ENCODE measurements at places on chromosomes 7 and 10. TPM values are rescaled to one million over a fixed set of nuclear protein-coding genes. Genes with fewer than 3 reads are reported as not detected.

DNA sequence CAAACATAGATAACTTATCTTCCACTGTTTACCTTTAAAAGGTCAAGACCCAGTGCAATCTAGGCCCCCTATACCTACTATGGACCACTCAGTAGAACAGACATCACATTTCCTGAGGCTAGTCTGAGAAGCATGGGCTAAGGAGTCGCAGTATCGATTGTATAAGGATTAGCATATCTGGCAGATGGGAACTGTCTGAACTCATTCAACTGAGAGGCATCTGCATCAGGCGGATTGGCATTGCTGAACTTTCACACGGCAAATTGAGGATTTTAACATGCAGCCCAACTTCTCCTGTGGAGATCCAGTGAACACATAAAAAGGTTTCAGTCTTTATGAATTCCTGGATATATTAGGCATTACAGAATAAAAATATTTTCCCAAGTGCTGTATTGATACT, 89.1 kb upstream of the LRGUK start:
- no peak overlapping the region for H3K27ac ChIP-seq
- DNase-seq: no peak
- H3K36me3 ChIP-seq: no peaks in the 10 kb centered on the region
- H3K4me1 ChIP-seq: no peaks in the 10 kb centered on the region
- H3K27me3 ChIP-seq: no peaks in the 10 kb centered on the region

GRCh38 chr10:97736403-97736901, 476 bp upstream of the ZFYVE27 start:
- H3K4me1 ChIP-seq: peaks cover 18% of the 10 kb centered on the region
- H3K27ac ChIP-seq: peak overlapping the region; percentile 92
- H3K4me3 ChIP-seq: peak overlapping the region; percentile 56
- no peaks in the 10 kb centered on the region for H3K27me3 ChIP-seq

DNA sequence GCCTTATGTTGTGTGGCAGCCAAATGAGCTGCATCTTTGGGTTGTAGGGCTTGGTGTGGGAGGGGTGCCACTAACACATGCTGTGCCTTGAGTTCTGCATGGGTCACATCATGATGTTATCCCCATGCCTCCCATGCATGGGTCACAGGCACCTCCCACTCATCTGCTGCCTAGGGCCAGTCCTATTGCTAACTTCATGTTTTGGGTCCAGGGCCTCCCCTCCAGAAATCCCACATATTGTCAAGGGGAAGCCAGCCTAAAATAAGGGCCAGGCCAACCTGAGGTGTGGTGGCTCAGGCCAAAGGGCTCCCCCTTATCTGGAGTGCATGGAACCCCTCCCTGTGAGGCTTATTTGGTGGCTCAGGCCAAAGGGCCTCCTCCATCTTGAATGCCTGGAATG, 299.0 kb downstream of the RPS24 start:
- H3K4me3 ChIP-seq: no peak overlapping the region
- no peak for DNase-seq
- H3K27me3 ChIP-seq: no peaks in the 10 kb centered on the region

GRCh38 chr7:91397612-91398011, 133.4 kb downstream of the FZD1 start:
- no peak overlapping the region for H3K27ac ChIP-seq
- no peaks in the 10 kb centered on the region for H3K4me1 ChIP-seq
- no peaks in the 10 kb centered on the region for H3K36me3 ChIP-seq
- no peak for DNase-seq
- no peaks in the 10 kb centered on the region for H3K27me3 ChIP-seq
- no peak overlapping the region for H3K4me3 ChIP-seq

DNA sequence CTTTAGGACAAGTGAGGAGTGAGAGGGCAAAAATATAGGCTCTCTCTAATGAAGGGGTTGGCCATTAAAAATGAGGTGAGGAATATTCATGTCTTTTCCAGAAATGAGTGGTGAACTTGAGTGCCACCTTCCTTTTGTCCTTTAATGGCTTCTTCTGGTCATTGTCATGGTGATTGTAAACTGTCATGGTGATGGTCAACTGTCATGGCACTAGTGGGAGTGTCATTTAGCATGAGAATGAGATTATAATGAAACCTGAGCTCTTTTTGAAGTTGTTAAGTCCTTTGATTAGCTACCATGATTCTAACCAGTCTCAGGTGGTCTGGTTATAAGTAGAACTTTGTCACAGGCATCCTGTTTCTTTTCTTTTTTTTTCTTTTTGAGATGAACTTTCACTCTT, 524.4 kb downstream of the NEBL start:
- DNase-seq: no peak
- H3K4me1 ChIP-seq: no peaks in the 10 kb centered on the region
- no peaks in the 10 kb centered on the region for H3K36me3 ChIP-seq
- no peaks in the 10 kb centered on the region for H3K27me3 ChIP-seq

- H3K27me3 ChIP-seq: no peaks in the 10 kb centered on the region
- no peak overlapping the region for H3K27ac ChIP-seq
- DNase-seq: no peak
- H3K4me3 ChIP-seq: no peak overlapping the region
- H3K4me1 ChIP-seq: no peaks in the 10 kb centered on the region
- H3K36me3 ChIP-seq: no peaks in the 10 kb centered on the region
Observed at GRCh38 chr7:79598351-79598750, 144.9 kb upstream of the MAGI2 start.

GRCh38 chr7:84261509-84261908, 66.9 kb upstream of the SEMA3A start:
- no peak overlapping the region for H3K27ac ChIP-seq
- no peak overlapping the region for H3K4me3 ChIP-seq
- no peaks in the 10 kb centered on the region for H3K36me3 ChIP-seq
- H3K4me1 ChIP-seq: no peaks in the 10 kb centered on the region
- no peak for DNase-seq
- no peaks in the 10 kb centered on the region for H3K27me3 ChIP-seq

- no peaks in the 10 kb centered on the region for H3K36me3 ChIP-seq
- no peak within 1 kb of the TSS for H3K4me3 ChIP-seq
- DNase-seq: no peak
- peaks cover 4% of the 10 kb centered on the region for H3K4me1 ChIP-seq
- H3K27me3 ChIP-seq: no peaks in the 10 kb centered on the region
Observed at GRCh38 chr10:67837541-67838314, at the start of gene DNAJC12. TSS of gene DNAJC12 (minus strand) at chr10:67838188. CDS start at chr10:67838011, 177 bp downstream.

GRCh38 chr7:112414855-112415490, 35.3 kb upstream of the IFRD1 start:
- no peaks in the 10 kb centered on the region for H3K4me1 ChIP-seq
- DNase-seq: no peak
- H3K36me3 ChIP-seq: no peaks in the 10 kb centered on the region

GRCh38 chr7:117810642-117811512, 62.4 kb downstream of the CTTNBP2 start:
- DNase-seq: no peak
- H3K27me3 ChIP-seq: no peaks in the 10 kb centered on the region
- H3K4me3 ChIP-seq: no peak overlapping the region
- H3K4me1 ChIP-seq: no peaks in the 10 kb centered on the region
- H3K36me3 ChIP-seq: no peaks in the 10 kb centered on the region

- peak; percentile 97 for DNase-seq
- no peaks in the 10 kb centered on the region for H3K27me3 ChIP-seq
- H3K4me1 ChIP-seq: peaks cover 8% of the 10 kb centered on the region
- no peaks in the 10 kb centered on the region for H3K36me3 ChIP-seq
Observed at GRCh38 chr7:75611557-75612178, 119.5 kb downstream of the SPDYE5 start.

DNA sequence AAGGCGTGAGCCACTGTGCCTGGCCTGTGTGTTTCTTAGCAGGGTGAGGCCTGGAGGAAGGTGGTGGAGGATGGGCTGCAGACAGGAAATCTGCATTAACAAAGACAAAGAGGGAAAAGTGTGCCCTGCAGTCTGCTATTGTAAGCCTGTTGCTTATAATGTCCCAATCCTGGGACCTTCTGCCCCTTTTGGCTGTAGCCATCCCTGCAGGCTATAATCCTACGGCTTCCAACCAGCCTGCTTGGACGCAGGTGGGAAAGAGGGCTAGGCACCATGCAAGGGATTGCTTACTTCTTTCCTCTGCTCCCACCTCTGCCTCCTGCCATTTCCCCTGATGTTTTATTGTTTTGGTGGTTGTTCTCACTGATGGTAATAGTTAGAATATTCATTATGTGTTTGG, 434.3 kb downstream of the PLXNA4 start:
- H3K36me3 ChIP-seq: no peaks in the 10 kb centered on the region
- no peaks in the 10 kb centered on the region for H3K4me1 ChIP-seq
- no peak overlapping the region for H3K27ac ChIP-seq
- no peaks in the 10 kb centered on the region for H3K27me3 ChIP-seq
- no peak overlapping the region for H3K4me3 ChIP-seq

GRCh38 chr10:117004227-117005025, 561 bp downstream of the SHTN1 start:
- peak overlapping the region; percentile 85 for H3K27ac ChIP-seq
- DNase-seq: peak; percentile 67

- DNase-seq: no peak
- no peaks in the 10 kb centered on the region for H3K4me1 ChIP-seq
- H3K27ac ChIP-seq: no peak overlapping the region
- no peaks in the 10 kb centered on the region for H3K36me3 ChIP-seq
Observed at GRCh38 chr10:132113766-132114365, 48.1 kb downstream of the JAKMIP3 start.

GRCh38 chr10:67612577-67613537, 83.1 kb downstream of the CTNNA3 start:
- no peak overlapping the region for H3K4me3 ChIP-seq
- no peaks in the 10 kb centered on the region for H3K27me3 ChIP-seq
- no peaks in the 10 kb centered on the region for H3K4me1 ChIP-seq
- no peak overlapping the region for H3K27ac ChIP-seq
- no peak for DNase-seq
- H3K36me3 ChIP-seq: no peaks in the 10 kb centered on the region

DNA sequence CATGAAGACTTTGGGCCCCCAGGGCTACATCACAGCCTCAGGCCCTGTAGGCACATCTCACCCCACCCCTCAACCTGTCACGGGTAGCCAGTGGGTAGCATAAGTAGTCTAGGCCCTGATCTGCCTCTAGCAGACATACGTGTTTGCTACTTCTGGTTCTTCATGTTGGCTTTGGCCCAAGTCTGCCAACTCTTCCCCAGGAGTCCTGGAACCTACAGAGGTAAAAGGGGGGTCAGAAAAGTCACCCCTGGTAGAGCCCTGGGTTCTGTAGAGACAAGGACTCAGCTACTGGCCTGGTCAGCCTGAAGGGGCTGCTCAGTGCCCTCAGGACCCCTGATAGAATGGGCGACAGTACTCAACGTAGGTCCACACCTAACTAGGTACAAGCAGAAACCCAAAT, 67.5 kb upstream of the UNC5B start:
- no peak for DNase-seq
- no peaks in the 10 kb centered on the region for H3K27me3 ChIP-seq
- H3K36me3 ChIP-seq: no peaks in the 10 kb centered on the region
- H3K4me1 ChIP-seq: no peaks in the 10 kb centered on the region

DNA sequence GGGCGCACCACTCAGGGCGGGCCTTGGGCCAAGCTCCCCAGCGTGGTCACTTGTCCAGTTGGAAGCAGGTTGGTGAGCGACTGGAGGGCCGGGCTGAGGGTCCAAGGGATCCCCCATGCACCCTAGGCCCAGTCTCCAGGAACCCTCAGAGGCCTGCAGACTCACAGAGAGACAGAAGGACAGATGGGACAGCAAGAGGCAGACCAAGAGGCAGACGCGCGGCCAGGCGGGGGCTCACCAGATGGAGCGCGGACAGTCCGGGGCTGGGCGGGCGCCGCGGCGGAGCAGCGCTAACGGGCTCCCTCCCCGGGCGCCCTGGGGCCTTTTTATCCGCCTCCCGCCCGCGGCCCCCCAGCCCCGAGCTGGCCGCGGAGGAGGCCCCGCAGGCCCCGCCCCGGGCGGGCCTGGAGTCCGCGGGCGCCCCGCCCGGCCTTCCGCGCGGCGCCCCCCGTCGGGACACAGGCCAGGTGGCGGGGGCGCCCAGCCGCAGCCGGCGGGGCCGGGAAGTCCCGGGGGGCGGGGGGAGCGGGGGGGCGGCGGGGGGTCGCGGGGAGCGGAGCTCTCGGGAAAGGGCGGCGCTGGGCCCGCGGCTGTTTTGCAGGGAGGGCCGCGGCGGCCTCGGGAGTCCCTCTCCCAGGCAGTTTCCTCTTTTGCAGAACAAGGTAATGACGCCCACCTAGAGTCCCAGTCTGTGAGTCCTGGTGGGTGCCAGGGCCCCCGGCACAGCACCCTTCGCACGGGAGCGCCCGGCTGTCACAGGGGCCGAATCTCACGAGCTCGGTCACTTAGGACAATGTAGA, at the start of gene LOXL4:
Gene LOXL4, minus strand, starts transcription at position 301 of the 800 bp plus-strand sequence. CDS start 5,175 bp downstream, outside the sequence.
- no peaks in the 10 kb centered on the region for H3K36me3 ChIP-seq
- no peak for DNase-seq
- H3K27me3 ChIP-seq: no peaks in the 10 kb centered on the region
- peaks cover 20% of the 10 kb centered on the region for H3K4me1 ChIP-seq

GRCh38 chr10:80415734-80416478, 7.6 kb downstream of the PRXL2A start:
- no peaks in the 10 kb centered on the region for H3K36me3 ChIP-seq
- no peak overlapping the region for H3K27ac ChIP-seq
- no peak overlapping the region for H3K4me3 ChIP-seq
- DNase-seq: no peak

- H3K4me1 ChIP-seq: peaks cover 9% of the 10 kb centered on the region
- H3K27me3 ChIP-seq: no peaks in the 10 kb centered on the region
- H3K27ac ChIP-seq: no peak overlapping the region
- H3K36me3 ChIP-seq: no peaks in the 10 kb centered on the region
- no peak for DNase-seq
Observed at GRCh38 chr7:130741331-130741995, 7.5 kb upstream of the KLF14 start.

DNA sequence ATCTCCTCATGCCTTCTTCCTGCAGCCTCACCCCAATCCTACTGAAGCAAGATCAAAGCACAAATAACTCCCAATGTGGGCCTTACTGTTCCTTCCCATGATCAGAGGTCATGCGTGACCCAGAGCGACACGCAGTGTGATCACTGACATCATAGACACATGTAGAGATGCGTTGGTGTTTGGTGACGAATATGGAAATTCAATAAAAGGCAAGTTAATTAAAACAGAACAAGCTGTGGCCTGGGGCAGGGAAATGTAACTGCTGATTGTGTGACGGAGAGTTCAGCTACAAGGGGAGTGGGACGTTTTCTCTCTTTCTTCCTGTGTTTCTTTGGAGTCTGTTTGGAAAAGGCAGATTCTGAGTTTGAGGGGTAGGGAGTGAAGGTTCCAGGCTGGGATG, 34.8 kb upstream of the CARD11 start:
- no peaks in the 10 kb centered on the region for H3K4me1 ChIP-seq
- H3K4me3 ChIP-seq: no peak overlapping the region
- no peak for DNase-seq
- H3K36me3 ChIP-seq: no peaks in the 10 kb centered on the region
- no peaks in the 10 kb centered on the region for H3K27me3 ChIP-seq
- H3K27ac ChIP-seq: no peak overlapping the region

- H3K36me3 ChIP-seq: no peaks in the 10 kb centered on the region
- DNase-seq: no peak
- peaks cover 14% of the 10 kb centered on the region for H3K27me3 ChIP-seq
- peaks cover 8% of the 10 kb centered on the region for H3K4me1 ChIP-seq
- no peak overlapping the region for H3K4me3 ChIP-seq
- H3K27ac ChIP-seq: no peak overlapping the region
Observed at GRCh38 chr7:949021-949934, 5.2 kb downstream of the ADAP1 start.

The LOXL4 gene
- 14.4 TPM for total RNA-seq

The KLLN gene
- total RNA-seq: 1.4 TPM

The TRIM50 gene
- not detected for total RNA-seq

The ANKRD7 gene
- 1.2 TPM for total RNA-seq

The NPC1L1 gene
- not detected for total RNA-seq

The SLC26A3 gene
- total RNA-seq: 0.38 TPM

The UPK3B gene
- total RNA-seq: 2.6 TPM

The SEMA3E gene
- 0.17 TPM for total RNA-seq

The OR2A42 gene
- total RNA-seq: not detected

The MSS51 gene
- 3.8 TPM for total RNA-seq

The VSTM4 gene
- total RNA-seq: 61.6 TPM

The DOCK1 gene
- total RNA-seq: 29.8 TPM

The DNAH11 gene
- total RNA-seq: 5.1 TPM

The NPY gene
- total RNA-seq: not detected

Data from adrenal gland (tissue), 19 donors.